Breast epithelium (tissue), 4 donors: ENCODE measurements at places on chromosomes 2 and 18. TPM values are rescaled to one million over a fixed set of nuclear protein-coding genes. Genes with fewer than 3 reads are reported as not detected.

Gene COX5B
- 396 TPM for total RNA-seq

Gene KRTCAP3
- 14.7 TPM for total RNA-seq

Gene ALK
- 0.33 TPM for total RNA-seq

DNA sequence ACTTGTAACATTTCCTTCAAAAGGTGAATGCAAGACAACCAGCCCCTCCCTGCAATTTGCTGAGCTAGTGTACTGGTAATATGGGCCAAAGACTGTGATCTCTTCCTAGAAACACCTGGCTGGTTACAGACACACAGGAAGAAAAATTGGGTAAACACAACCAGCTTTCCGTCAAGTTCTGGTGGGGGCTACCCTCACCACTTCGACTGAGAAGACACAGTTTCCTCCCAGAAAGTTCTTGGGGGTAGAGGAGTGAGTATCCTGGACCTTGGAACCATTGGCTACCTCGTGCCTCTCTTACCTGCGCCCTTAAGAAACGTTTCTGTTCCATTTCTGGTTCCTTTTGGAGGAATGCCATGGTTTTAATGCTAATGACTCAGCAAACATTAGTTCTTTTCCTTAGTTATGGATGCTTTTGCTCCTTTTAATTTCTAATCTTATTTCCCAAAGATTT lies 120.9 kb upstream of the DLX2 start:
- DNase-seq, result no peak

GRCh38 chr18:28065793-28066186 lies 111.1 kb downstream of the CDH2 start:
- no peak for DNase-seq

Gene GREB1L
- total RNA-seq, result 8.9 TPM

DNA sequence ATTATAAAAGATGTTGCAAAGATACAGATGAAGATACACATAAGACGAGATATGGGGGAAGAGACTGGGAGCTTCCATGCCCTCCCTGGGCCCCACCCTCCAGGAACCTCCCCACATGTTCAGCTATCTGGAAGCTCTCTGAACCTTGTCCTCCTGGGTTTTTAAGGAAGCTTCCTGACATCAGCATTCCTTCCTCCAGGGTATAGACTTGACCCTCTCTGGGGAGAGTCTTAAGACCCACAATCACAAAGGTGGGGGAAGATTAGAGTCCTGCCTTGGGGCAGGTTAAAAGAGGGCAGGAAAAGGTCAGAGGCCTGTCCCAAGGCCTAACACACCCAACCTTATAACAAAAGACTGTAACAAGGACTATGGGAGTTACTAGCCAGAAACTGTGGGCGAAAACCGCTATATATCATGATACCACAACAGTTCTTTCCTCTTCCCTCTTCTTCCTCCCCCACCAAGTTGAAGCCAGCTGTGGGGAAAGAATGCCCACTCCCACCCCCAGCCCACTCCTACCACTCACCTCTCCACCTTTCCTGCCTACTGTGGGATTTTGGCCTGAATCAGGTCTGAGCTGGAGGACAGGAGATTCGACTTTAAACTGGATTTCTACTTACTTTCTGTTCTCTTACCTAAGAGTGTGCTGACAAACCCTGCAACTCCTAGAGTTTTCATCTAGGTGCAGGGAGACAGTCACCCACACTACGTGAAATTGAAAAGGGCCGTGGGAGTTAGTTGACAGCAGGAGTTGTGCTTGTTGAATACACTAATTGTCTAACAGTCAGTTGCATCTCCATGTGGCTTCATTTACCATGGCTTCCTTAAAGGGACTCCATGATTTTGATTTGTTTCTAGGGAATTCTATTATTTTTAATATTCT lies 105.0 kb downstream of the LAMA3 start:
- no peak for DNase-seq

DNA sequence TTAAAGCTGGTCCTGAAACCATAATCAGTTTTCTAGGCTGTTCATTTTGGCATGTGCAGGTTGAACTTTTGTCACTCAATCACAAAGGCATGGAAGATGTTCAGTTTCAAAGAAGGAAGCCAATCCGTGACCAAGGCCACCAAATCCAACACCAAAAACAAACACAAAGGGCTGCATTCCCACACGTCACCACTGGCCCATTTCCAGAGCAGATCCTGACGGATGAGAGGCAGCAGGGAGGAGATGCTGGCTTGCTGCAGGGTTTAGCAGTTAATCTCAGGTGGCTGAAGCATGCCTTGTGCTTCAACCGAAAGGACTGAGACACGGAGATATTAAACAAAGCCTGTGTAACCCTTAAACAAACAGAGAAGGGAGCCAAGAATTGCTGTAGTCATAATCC lies 191.9 kb upstream of the CTAGE1 start:
- peak; percentile 74 for DNase-seq

DNA sequence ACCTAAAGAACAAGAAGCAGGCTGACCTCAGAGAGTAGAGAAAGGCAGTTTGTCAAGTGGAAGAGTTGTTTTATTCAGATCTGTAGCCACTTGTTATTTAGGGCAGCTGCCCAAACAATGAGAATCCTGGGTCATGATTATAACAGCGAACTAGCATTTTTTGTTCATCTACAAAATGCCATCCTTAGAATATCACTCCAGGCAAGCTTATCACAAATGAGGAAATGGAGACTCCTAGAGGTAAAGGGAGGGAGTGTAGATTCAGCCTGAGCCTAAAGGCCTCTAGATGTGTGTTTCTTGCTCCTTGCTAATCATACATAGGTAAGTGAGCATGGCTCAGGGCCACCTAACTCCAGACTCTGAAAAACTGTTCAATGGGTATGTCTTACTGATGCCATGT lies 126.1 kb downstream of the HNMT start:
- DNase-seq, result no peak

DNA sequence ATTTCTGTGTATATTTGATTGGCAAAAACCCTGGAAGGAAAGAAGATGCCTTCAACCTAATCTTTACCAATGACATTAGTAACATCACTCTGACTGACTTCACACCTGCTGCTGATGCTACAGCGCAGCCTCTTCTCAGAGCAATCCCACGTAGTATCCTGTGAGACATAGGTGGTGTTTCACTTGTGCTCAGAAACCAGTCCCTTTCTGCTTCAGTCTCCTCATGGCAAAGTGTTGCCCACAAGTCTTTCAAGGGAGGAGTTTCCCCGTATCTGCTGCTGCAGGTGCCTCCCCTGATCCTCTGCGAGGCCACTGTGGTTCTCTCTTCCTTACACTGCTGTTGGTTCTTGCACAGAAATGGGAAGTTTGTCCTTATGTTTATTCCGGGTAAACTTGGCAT lies 433.2 kb upstream of the TNP1 start:
- DNase-seq, result no peak

DNA sequence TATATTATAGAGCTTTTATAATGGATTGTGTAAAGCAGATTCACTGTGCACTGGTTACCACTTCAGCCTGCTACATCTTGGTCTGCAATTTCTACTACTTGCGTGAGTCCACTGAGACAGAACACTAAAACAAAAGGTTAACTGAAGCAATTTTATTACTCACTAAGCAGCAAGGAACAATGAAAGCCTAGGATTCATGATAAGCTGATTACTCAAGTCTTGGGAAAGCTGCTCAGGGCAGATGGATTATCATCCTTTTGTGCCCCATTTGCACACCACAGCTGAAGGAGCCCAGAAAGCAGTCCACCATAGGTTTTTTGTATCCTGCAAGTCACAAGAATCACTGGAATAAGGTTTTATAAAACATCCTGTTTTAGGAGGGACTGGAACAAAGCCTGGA lies 1215.2 kb upstream of the TMEFF2 start:
- no peak for DNase-seq

Gene KYNU
- 6.9 TPM for total RNA-seq

DNA sequence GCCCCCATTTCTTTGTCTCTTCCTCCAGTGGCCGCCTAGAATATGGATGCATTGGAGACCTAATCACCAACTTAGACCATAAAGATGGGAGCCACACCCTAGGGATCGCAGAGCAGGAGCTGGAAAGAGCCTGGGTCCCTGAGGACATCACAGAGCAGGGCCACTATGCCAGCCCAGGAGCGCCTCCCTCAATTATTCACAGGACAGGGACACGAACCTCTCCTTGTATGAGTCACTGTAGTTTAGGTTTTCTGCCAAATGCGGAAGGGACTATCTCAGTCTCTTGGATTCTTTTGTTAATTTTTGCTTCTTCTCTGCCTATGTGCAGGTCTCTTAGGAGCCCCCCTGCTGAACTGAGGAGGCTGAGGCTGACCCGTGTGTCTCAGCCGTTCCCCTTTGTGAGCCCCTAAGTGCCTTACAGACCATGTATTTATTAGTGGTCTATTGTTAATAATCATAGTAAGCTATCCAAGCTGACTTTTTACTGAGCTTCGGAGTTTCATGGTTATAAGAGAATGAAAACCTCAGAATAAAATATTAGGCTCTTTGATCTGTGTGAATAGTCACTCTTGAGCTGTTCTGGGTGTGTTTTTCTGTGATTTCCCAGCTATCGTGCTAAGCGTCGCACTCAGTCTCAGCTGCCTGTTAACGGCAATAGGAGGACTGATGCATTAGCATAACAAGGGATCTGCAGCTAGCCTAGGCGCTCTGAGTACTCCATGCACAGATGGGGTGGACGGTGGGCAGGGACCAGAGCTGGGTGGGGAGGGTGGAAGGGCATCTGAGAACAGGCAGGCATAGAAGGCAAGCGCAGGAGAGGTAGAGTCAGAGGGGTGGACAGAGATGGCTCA lies 12.7 kb upstream of the PTPN4 start:
- DNase-seq, result no peak

Gene WDPCP
- 29.4 TPM for total RNA-seq

DNA sequence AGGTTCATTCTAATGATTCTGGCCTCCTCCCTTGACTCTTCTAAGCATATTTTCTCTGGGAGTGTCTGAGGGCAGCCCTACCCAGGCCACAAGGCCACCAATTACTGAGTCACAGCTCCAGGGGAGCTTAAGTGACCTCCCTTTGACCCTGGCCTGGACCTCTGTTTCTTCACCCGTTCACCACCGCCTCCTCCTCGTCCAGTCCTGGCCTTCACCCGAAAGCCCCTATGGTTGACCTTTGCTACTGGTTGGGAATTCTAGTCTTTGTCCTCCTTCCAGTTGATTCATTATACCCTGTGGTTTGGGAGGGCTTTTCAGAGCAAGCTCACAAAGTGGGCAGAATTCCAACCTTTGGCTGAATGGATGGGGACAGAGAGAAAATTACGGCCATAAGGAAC lies 72.6 kb downstream of the NRP2 start:
- DNase-seq, result no peak

- DNase-seq, result no peak
Observed at GRCh38 chr2:203870481-203870880, 2.9 kb downstream of the CTLA4 start.

GRCh38 chr18:28175930-28176697 lies 816 bp downstream of the CDH2 start:
- DNase-seq, result no peak

DNA sequence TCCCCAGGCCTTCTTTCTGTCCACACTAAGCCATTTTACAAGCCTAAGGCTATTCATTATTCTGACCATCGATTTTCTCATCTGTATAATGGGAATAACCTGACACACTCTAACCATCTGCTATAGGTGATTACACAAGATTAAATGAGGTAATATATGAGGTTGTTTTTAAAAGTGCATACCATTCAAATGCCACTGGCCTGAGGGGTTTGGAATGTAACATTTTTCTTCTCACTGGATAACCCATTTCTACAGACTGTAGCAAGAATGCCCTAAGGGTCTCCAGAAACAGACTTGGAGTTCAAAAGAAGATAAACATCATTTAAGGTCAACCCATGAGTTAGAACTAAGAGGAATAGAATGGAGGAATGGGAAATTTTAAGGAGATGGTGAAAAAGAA lies 111.7 kb upstream of the SETBP1 start:
- no peak for DNase-seq

DNA sequence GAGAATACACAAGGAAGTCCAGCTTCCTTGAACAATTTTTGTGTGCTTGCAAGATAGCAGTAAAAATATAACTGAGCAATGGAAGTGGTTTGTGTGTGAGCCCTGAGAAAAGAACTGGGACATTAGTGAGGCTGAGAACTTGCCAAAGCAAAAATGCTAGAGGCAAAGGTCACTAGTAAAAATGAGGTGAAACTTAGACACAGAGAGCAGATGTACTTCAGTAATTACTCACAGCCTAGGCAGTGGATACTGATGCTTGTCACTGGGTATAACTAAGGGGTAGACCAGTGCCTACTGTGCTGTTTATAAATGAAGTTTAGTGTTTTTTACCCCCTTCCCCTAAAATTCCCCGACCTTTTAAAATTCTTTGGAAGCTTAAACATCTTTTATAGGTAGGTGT lies 450.1 kb downstream of the LPIN1 start:
- DNase-seq, result no peak
